MV-4-11 (cell line): ENCODE measurements at places on chromosomes 3 and 15.

GRCh38 chr3:160115387-160115786 lies 109.8 kb upstream of the C3orf80 start:
- no peak for DNase-seq

- no peak for DNase-seq
These were observed 314.7 kb downstream of the LPP start for GRCh38 chr3:188468662-188469061.

DNA sequence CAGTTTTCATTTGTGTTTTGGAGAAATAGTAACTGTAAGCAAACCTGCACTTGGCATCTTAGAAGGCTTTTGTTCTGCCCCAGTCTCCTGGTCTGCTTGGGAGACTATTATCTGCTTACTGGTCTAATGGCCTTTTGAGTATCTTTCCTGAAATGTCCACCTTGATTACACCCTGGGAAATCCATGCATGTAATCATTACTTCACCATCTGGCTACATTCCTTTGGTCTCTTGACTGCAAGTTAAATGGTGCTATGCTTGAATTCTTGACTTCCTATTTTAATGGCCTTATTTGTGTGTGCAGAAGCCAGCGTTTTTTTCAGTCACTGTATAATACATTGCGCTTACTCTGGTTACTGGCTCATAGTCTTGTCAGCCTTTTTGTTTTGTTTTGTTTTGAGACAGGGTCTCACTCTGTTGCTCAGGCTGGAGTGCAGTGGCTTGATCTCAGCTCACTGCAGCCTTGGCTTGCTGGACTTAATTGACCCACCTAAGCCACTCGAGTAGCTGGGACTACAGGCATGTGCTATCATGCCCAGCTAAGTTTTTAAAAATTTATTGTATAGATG lies 30.0 kb downstream of the CHD2 start:
- no peak for DNase-seq

DNA sequence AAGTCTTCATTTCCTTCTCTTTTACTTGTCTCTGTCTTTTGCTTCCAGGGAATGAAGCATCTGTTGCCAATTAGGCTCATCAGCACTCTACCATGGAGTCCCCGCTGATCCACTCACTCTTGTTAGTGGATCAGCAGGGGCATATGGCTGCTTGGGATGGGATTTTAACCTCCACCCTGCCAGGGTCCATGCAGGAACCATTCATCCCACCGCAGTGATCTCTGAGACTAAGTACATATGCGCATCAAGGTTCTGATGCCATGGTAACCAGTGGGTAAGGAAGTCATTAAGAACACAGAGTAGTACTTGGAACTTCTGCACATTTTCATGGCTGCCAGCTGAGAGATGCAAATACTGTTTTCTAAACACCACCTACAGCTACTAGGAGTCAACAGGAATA lies 374.0 kb upstream of the ALCAM start:
- DNase-seq: no peak

DNA sequence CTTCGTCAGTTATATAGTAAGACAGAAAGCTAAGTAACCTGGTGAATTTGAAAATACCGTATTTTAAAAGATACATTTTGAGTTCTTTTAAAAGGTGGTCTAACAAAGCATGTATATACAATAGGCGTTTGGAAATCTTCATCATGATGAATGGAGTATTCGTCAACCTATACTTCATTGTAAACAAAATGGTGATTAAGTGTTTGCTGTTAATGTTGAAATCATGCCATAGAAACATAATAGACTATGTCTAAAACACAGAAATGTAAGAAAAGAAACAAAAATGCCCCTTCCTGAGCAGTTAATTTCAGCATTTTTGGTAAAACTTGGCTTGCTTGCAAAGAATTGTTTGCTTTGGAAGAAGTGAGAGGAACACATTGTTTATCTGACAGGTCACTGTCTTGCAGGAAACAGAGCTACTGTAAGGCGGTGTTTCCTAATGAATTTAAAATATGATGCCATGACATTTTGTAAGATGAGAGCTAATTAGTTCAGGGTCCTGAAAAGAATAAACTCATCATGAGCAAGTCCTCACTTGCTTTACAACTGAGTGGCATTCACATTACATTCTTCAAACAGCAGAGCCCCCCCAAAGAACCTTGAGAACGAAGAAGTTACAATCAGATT lies 126.7 kb downstream of the SERPINI1 start:
- no peak for DNase-seq

DNA sequence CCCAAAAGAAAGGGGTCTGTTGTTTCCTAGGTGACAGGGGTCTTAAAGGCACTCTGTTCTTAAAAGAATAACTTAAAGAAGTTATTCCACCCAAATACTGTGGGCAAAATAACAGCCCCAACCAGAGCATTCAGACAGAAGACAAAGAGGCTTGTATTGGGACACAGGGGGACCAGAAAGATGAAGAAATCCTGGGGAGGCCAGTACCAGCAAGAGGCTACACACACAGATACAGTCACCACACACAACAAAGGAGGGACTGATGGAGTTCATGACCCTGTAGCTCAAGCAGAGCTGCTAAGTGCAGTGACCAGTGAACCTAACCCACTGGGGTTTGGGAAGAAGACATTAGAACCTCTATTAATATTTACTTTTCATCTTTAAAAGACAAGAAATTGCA lies 59.0 kb downstream of the MTHFS start:
- DNase-seq: no peak

DNA sequence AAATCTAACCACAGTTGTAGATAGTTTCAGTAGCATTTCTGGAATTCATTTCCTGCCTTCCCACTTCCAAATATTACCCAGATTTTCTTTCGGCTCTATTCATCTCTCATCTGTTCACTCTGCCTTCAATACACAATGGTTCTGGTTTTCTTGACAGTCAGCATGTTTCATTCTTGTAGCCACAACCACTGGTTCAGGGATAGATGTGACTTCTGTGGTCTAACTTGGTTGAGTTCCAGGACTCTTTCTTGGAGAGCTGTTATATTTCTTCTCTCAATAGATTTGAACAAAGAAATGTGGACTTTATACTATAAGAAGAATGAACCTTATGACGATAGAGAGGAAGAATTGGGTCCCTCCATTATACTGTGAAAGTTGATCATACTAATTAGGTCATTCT lies 228.8 kb downstream of the NSUN3 start:
- DNase-seq: no peak

- no peak for DNase-seq
These were observed 196.4 kb downstream of the STT3B start for GRCh38 chr3:31729082-31729481.

- no peak for DNase-seq
These were observed 106.6 kb downstream of the LRIG1 start for GRCh38 chr3:66394019-66394752.

DNA sequence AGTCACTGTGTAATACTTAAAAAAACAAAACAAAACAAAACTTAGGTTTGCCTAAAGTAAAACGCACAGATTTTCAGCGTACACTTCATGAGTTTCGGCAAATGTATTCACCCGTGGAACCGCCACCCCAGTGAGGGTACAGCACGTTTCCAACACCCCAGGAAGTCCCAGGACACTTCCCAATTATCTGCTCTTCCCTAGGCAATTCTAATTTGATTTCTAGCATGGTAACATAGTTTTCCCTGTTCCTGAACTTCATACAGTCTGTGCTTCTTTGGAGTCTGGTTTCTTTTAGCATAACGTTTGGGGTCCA lies 497 bp upstream of the CLASP2 start:
- no peak for DNase-seq

DNA sequence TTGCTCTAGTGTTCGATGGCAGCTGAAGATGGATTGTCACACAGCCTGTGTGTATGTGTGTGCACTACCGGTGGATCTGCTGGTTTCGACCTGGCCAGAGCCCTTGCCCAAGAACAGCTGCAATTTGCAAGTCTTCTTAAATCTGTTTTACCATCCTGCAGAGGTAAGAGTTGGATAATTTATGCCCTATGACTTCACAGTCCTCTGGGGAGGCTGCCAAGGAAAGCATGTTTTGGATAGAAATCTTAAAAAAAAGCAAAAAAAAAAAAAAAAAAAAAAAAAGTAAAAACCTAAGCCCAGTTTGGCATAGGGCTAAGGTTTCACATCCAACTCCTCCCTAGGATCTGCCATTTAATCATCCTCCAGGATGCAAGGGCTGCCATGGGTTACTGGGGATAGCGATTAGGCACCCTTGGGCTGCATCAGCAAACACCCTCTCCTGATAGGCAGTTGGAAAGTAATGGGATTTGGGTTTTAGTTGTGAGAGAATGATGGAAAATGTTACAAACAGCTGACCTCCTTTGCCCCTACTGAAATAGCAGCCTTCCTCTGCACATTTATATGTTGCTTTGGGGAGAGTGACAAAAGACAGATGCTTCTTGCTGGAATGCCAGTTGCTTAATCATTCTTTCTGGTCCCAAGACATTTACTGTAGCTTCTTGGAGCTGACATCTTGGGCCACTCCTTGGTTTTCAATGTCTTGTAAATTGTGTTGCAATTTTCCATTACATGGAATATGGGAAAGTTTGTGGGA lies 35.4 kb downstream of the CD200R1L start:
- peak; percentile 30 for DNase-seq

DNA sequence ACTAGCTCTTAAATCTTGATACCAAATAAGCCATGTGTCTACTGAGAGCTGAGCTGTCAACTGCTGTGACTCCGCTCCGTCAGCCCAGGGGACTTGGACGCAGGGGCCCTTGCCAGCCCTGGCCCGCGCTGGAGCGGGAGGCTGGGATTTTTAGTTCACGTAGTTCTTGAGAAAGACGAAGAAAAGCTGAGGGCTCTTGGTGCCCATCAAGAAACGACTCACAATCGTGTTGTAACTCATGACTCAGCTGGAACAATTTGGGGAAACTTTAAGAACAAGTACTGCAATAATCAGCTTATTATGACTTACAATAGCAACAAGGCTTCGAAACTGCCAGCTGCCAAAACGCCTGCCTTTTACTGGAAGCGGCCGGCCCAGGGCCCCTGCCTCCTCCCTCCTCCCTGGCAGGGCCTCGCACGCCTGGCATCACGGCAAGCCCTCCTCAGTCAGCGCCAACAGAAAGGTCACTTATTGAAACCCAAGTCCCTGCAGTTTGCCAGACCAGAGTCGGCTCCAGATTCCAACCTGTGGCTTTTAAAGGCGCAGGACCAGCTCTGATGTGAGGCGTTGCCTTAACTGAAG lies 60.3 kb downstream of the RGMA start:
- DNase-seq: peak; percentile 93

DNA sequence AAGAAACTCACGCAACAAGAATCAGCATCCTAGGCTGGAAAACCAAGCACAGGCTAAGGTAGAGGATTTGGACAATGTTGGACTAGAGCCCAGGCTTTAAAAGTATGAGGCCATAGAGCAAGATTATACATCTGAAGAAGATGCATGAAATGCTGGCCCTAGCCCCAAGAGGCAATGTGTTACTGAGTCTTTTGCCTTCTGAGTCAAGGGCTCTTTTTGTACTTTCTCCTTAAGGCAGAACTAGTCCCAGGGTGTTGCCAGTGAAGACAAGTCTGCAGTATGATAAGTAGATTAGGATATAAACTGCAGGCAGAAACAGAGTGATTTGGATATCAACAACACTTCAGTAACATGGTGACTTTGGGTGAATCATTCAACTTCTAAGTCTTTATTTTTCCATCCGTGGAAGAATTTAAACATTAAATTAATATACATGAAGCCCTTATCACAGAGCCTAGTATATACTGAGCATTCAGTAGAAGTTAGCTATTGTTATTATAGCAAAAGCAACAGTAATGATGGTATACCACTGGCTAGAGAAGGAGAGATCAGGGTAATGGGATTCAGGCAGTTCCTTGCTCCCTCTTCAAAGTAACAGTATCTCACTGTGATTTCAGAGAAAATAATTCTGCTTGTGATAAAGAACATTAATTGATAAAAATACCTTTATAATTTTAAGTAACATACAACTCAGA lies 99.9 kb upstream of the MLF1 start:
- no peak for DNase-seq

GRCh38 chr3:42515976-42516375 lies 13.5 kb downstream of the VIPR1 start:
- no peak for DNase-seq

GRCh38 chr3:198071602-198072287 lies 111.7 kb downstream of the LMLN start:
- DNase-seq: peak; percentile 85

DNA sequence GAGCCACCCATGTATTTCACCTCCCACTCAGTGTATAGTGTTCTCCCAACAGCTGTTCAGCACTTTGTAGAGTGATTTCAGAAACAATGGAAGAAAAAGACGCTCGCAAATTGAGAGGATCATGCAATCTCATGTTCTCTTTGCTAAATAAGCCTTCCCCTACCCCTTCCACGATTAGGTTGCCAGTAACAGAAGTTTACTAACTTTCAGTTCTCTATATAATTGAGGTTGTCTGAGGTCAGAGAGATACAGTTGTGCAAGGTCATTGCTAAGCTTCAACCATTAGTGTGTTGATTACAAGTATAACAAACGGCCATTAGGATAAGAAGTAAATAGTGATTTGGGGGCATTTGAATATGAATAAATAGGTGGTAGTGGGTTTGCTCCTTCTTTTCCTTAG lies 99.6 kb downstream of the TUSC7 start:
- peak; percentile 80 for DNase-seq

DNA sequence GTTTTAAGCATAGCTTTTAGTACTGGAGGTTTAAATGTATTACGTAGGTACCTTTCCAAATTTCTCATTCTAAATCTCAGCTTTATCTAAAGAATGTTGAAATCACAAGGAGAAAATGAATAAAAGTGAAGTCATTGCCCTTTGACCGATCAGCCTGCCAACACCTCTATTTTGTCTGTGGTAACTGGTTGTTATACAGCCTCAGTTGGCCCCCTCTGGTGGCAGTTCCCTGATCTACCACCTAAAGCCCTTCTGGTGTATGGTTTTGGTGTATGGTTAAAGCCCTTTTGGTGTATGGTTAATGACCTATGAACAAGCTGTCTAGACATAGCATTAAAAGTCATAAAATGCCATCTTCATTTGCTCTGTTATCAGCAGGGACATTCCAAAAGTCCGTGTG lies 378.2 kb upstream of the AZI2 start:
- no peak for DNase-seq

DNA sequence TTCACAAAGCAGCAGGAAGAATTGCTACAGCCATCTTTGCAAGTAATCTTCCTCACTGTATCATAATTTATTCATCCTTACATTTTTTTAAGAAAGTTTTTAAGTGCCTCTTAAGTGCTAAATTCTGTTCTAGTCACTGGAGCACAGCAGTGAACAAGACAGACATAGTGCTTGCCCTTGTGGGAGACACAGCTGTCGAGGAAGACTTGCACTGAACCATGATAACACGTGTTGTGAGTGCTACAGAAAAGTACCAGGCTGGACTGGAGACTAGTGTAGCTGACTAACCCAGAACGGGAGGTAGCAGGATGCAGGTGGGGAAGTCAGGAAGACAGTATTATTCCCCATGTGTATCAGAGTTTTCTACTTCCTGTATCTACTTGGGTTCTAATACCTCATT lies 300.6 kb downstream of the TBL1XR1 start:
- DNase-seq: no peak

- peak; percentile 23 for DNase-seq
These were observed 43.1 kb upstream of the LIMD1 start for GRCh38 chr3:45551214-45552010.

- no peak for DNase-seq
These were observed 64.9 kb downstream of the CMTM8 start for GRCh38 chr3:32303399-32303747.
